Caki2 (cell line): ENCODE measurements at places on chromosomes 1 and 21.

DNA sequence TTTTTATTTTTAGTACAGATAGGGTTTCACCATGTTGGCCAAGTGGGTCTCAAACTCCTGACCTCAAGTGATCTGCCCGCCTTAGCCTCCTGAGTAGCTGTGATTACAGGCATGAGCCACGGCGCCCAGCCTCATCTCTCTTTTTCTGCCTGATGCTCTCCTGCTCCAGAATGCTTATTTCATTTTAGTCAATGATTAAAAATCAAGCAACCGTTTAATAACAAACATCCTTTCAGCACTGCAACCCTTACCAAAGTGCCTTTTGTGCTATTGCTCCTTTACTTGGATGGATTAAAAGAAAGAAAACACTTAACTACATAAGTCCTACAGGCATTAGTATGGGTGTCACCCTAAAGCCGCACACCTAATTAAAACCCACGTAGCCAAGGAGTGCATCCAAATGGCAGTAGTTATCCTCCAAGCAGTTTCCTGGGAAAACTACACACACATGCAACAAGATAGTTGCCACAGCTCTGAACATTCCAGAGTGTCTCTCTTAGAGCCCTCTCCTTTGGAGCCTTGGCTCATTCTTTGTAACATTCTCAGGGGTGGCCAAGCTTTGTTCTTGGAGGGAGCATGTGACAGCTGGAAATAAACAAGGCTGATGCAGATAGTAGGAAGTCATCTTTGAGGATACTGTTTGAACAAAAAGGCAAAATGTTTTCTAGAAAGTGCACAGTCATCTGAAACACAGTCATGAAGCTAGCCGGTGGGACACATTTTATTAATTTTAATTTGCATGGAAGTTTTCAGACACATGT lies 51.2 kb downstream of the KCNJ15 start:
- DNase-seq, result peak; percentile 70

DNA sequence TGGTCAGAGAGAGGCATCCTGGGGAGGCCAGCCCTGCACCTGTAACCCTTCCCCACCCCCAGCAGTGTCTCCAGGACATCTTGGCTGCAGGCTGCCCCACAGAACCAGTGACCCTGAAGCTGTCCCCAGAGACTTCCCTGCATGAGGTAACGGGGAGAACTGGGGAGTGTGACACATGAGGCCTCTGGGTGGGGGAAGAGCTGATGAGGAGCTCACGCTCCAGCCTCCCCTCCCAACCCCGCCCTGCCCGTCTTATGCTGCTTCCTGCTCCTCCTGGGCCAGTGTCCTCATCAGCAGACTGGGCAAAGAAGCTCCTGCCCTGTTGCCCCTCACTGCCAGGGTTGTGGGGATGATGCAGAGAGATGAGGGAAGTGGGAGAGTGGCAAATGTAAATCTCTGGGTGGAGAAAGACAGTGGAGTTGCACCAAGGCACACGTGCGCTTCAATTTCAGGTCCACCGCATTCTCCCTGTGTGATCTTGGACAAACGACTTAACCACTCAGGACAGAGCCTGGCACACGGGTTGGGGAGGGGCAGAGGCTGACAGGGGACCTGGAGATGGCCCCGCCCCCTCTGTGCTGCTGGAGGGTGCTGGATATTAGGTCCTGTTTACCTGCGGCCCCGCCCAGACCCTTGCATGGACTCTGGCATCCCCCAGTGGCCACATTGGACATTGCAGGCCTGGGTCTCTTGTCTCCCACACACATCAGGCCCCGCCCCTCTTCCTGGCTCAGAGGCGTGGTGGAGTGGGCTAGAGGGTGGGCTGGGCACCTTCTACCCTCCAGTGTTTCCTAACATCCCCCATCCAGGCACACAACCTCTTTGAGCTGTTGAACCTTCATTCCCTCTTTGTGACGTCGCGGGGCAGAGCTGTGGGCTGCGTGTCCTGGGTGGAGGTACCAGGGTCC lies 12.3 kb downstream of the CLCNKB start:
- peak; percentile 72 for DNase-seq

- DNase-seq, result no peak
Measured at GRCh38 chr1:79929356-79929755, 922.8 kb upstream of the ADGRL4 start.

GRCh38 chr21:42585881-42586280 lies 67.5 kb upstream of the PDE9A start:
- DNase-seq, result no peak

GRCh38 chr1:179142889-179143299 lies 61.0 kb downstream of the TOR3A start:
- DNase-seq, result peak; percentile 84

- DNase-seq, result no peak
Measured at GRCh38 chr1:210907251-210907805, 226.6 kb downstream of the KCNH1 start.

DNA sequence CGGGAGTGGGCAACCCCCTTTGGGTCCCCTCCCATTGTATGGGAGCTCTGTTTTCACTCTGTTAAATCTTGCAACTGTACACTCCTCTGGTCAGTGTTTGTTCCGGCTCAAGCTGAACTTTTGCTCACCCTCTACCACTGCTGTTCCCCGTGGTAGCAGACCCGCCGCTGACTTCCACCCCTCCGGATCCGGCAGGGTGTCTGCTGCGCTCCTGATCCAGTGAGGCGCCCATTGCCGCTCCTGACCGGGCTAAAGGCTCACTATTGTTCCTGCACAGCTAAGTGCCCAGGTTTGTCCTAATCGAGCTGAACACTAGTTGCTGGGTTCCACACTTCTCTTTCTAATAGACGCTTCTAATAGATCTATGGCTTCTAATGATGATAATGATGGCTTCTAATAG lies 488.6 kb downstream of the MRPL39 start:
- DNase-seq, result no peak

DNA sequence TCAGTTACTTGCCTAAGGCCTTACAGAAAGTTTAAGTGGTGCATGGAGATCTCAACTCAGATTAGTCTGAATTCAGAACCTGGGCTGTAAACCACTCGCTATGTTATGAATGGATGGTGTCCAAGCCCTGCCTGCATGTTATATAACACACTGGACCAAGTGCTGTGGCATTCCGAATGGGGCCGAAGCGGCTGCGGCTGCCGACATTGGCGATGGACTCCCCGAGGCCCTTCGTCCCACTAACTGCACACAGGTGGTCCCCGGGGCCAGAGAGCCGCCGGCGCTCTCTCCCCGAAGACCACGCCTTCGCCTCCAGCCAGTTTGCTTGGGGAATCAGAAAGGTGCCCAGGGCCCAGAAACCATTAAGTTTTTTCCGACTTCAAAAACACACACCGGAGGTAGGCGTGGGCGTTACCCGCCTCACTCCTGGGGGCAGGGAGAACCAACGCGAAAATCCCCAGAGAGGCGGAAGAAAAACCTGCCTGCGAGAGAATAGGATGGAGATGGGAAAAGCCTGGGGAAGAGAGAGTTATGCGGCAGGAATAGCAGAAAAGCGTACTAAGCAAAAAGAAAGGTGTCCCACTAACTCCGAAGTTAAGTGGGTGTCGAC lies 579 bp upstream of the TENT5C start:
- no peak for DNase-seq

- no peak for DNase-seq
Measured at GRCh38 chr1:113608399-113608798, 150.9 kb downstream of the PHTF1 start.

- no peak for DNase-seq
Measured at GRCh38 chr1:223429821-223430220, 36.6 kb downstream of the CCDC185 start.

DNA sequence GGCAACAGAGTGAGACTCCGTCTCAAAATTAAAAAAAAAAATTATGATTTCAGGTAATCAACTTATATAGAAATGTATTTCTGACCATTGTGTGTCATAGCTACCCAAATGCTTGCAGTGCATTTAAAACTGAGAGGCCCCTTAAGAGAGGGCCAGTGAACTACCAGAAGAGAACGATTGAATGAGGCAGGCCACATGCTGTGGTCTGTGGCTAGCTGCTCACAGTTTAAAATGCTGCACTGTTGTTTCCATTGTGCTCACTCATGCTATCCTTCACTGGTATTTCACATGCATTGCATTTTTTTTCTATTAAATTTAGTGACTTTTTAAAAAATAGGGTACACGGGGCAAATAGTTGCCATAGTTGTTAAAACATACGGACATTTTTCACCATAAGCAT lies 26.0 kb downstream of the CHML start:
- no peak for DNase-seq

- no peak for DNase-seq
Measured at GRCh38 chr1:2288311-2288710, 60.2 kb downstream of the SKI start.

DNA sequence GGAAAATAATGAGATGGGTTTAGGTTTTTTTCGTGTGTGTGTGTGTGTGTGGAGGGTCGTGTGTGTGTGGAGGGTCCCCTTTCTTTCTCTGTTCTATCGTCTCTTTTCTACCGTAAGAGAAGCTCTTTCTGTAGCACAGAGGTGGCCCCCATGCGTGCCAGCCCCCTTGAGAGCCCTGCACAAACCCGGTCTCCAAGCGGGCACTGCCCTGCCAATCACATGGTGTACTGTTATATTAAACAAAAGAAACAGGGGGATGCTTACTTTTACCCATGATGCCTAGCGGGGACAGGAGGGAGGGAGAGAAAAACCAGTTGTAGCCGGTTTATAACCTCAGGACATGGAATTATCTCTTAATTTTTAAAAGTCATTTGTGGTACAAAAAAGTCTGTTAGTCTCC lies 41.0 kb downstream of the GATAD2B start:
- DNase-seq, result no peak

DNA sequence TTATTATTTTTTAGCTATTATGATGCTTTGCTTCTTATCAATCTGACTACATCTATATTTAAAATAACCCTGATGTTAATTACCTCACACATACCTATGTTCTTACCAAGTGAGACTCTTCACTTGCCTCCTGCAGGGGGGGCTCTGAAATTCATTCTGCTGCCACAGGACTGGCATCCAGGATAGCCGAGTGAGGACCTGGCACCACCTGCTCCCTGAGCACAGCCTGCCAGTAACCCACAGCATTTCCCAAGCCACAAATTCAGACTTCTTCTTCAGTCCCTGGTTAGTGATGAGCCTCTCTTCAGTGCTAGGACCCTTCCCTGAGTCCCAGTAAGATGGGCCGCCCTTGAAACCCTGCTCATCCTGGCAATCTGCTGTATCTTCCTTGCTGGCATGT lies 296.5 kb upstream of the PLXNA2 start:
- no peak for DNase-seq

- no peak for DNase-seq
Measured at GRCh38 chr1:86421601-86422280, 2.2 kb upstream of the CLCA2 start.

DNA sequence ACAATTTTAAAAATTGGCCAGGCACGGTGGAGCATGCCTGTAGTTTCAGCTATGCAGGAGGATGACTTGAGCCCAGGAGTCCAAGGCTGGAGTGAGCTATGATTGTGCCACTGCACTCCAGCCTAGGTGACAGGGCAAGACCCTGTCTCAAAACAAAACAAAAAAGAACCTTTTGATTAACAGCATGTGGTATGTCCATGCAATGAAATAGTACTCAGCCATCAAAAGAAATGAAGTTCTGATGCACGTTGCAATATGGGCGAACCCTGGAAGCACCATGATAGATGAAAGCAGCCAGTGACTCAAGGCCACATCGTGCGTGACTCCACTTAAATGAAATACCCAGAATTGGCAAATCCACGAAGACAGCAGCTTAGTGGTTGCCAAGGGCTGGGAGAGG lies 47.5 kb downstream of the FBXO2 start:
- DNase-seq, result no peak

GRCh38 chr1:234849832-234850231 lies 239.9 kb upstream of the IRF2BP2 start:
- no peak for DNase-seq

DNA sequence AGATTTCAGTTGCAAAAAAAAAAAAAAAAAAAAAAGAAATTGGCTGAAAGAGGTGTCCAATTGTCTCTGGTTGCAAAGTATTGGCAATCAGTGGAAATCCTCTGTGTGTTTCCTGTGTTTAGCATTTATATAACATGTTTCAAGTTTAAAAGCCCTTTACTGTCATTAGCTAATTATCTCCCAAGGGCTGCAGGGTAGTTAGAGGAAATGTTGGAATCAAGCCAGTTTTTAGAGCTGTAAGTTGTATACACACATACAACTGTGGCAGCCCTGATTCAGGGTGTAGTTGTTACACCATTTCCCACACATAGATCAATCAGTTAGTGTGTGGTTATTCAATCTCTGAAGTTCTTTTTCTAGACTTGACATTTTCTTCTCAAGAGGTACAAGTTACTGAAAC lies 8.9 kb upstream of the ZNF326 start:
- no peak for DNase-seq

- no peak for DNase-seq
Measured at GRCh38 chr1:108114033-108114599, 86.0 kb downstream of the SLC25A24 start.

GRCh38 chr21:42269386-42269785 lies 45.8 kb downstream of the TFF3 start:
- DNase-seq, result no peak

- no peak for DNase-seq
Measured at GRCh38 chr1:4027492-4028138, 127.5 kb upstream of the C1orf174 start.
